ENCODE measurements at places on chromosomes 11 and 22.

DNA sequence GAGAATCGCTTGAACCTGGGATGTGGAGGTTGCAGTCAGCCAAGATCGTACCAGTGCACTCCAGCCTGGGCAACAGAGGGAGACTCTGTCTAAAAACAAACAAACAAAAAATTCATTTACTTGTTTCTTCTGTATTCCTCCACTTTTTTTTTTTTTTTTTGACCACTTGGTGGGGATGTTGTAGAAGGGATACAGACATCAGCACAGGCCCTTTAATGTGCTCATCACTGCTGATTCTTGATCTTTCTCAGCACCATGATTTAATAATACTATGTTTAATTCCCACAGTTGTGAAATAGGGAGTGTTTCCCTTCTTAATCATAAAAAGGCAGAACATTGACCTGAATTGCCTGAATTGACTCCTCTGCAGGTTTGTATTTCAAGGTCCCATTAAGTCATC lies 4.5 kb downstream of the TTC9C start:
- peak; percentile 55 for DNase-seq

DNA sequence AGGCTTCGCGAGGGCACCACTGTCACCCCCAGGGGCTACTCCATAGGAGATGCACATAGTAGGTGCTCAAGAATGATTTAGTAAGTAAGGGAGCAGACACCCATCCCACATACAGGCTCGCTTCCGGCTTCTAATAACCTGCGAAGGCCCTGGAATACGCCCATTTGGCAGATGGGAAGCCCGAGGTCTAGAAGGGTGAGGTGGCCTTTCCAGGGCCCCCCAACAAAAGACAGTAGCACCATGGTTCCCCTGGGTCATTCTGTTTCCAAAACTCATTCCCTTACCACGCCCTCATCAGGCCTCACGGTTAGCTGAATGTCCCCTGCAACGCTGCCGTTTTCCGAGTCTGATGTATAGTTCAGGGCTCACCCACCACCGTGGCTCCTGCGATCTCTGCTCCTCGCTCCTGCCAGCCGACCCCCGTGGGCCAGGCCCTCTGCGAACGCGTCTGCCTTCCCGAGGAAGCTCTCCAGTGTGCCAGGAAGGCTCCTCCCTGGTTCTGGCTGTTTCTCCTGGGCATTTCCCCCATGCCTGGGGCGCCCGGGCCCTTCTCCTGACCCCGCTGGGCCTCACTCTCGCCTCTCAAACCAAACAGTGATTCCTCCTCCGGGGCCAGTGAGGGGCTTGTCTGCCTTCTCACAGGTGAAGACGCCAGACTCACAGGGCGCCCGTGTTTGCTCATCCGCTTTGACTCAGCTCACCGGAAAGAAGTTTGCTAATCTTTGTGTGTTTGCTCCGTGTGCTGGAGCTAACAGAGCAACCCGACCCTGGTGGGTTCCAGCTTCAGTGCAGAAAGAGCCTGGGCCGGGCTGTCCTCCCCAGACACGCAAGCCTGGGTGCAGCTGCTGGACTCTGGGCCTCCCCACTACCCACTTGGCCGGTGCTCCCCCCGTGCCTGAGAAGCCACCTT lies 86.6 kb downstream of the RTL6 start:
- no peak for DNase-seq

DNA sequence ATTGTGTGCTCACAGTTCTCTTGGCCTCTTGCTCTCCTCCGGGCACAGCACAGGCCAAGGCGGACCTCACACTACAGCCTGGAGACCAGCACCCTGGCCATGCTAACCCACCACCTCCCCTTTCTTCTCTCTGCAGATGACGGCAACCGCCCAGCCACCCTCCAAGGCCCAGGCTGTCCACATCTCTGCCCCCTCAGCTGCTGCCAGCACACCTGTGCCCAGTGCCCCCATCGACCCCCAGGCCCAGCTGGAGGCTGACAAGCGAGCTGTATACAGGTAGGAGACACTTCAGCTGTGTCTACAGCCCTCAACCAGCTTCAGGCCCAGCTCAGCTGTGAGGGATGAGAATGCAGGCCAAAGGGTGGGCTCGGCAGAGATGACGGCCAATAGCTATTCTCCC lies 128.4 kb downstream of the FEZ1 start:
- no peak for DNase-seq

DNA sequence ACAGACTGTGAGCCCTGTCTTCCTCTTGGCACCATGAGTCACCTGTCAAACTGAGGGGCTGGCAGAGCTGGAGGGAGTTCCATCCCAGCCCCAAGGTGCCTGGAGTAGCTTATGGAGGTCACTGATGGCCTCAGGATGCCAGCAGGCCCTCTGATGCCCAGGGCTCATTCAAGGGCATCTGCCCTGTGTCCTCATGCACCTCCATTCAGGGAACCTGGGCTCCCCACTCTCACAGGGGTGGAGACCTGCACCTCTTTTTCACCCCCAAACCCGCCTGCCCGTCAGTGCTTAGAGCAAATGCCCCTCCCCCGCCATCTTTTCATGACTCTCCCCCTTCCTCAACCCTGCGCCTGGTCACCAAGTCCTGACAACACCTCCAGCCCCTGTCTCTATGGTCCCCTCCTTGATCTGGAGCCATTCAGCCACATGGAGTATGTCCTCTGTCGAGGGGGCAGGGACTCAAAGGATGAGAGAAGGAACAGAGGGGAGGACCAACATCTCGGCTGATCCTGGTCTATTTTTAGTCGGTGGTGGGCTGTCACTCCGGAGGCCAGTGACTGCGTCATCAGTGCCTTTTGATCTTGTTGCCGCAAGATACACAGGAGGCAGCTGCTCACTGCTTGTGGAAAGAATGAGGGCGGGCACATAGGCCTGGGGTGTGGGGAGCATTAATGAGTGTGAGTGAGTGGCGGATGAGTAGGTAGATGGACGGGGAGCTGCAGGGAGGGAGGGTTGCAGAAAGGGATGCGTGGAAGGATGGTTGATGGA lies 72.2 kb downstream of the CDKN1C start:
- peak; percentile 13 for DNase-seq

DNA sequence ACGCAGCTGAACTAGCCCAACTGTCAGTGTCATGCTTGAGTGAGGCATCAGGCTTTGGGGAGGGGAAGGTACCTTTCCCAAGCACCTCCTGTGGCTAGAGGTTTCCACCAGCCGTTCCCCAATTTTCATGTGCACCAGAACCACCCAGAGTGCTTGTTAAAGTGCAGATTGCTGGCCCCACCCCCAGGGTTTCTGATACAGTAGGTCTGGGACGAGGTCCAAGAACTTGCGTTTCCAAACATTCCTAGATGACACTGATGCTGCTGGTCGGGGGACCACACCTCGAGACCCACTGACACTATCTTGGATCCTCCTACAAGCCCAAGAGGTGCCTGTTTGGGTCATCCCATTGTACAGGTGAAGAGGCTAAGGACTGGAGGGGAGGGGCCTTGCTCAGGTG lies 59.8 kb downstream of the PDE2A start:
- DNase-seq, result no peak
